ENCODE measurements at places on chromosomes 11 and 22.

GRCh38 chr11:86440843-86441242, 66.2 kb downstream of the CCDC81 start:
- no peak for DNase-seq

GRCh38 chr22:41302811-41303210, 1.5 kb downstream of the ZC3H7B start:
- no peak for DNase-seq

DNA sequence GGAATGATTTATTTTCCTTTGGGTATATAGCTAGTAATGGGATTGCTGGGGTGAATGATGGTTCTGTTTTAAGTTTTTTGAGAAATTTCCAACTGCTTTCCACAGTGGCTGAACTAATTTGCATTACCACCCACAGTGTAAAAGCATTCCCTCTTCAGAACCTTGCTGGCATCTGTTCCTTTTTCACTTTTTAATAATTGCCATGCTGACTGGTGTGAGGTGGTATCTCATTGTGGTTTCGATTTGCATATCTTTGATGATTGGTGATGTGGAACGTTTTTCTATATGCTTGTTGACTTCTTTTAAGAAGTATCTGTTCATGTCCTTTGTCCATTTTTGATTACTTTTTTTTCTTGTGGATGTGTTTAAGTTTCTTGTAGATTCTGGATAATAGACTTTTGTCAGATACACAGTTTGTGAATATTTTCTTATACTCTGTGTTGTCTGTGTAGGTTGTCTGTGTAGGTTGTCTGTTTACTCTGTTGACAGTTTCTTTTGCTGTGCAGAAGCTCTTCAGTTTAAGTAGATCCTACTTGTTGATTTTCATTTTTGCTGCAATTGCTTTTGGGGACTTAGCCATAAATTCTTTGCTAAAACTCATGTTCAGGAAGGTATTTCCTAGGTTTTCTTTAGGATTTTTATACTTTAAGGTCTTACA, 291.8 kb upstream of the DDI1 start:
- no peak for DNase-seq

DNA sequence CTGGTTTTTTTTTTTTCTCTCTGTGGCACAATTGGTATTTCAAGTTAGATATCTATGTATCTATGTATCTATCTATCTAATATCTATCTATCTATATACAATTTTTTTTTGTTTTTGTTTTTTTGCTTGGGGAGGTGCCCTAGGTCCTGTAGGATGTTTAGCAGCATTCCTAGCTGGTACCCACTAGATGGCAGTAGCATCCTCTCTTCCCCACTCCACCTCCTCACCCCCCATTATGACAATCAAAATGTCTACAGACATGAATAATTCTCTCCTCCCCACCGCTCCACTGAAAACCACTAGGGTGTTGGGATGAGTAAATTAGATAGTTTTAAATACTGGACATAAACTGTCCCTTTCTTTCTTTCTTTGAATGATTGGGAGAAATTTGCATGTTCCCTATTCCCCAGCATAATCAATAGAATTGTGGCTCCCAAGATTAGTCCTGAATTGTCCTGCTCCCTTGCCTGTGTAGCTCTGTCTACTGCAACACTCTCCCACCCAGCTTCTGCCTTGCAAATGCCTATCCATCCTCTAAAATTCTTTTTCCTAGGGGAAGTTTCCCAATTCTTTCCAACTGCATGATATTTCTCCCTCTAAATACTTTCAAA, 1152.4 kb downstream of the LRRC4C start:
- no peak for DNase-seq
